Activated CD4-positive, alpha-beta memory T cell treated with anti-CD3 and anti-CD28 coated beads, Interleukin-2, amount 10 ng/mL, durations not matched to agents 7 days and 5 days (primary cell): ENCODE measurements at places on chromosomes 3 and 15. TPM values are rescaled to one million over a fixed set of nuclear protein-coding genes. Genes with fewer than 3 reads are reported as not detected.

DNA sequence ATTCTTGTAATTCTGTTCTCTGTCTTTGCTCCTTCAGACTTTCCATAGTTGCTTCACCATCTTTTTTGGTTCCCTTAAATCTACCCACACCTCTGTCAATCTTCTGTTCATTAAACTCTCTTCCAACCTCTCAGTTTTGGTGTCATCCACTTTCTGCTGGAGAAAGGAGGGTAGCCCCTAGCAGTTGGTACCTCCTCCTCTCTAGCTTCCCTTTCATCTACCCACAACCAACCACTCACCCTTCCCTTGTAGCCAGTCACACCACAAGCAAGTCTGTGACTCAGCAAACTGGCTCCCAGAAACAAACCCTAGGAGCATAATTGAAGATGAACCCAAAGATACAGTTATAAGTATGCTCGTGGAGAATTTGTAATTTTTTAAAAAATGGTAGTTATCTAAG is 318.6 kb downstream of the FHIT start:
- no peak overlapping the region for H3K27ac ChIP-seq
- DNase-seq = no peak
- no peaks in the 10 kb centered on the region for H3K36me3 ChIP-seq
- H3K4me3 ChIP-seq = no peak overlapping the region

The C2CD4A gene
- total RNA-seq = 0.23 TPM

The MASP1 gene
- not detected for total RNA-seq

The TRH gene
- total RNA-seq = not detected

The PLSCR5 gene
- total RNA-seq = not detected

The GABRR3 gene
- not detected for total RNA-seq

GRCh38 chr3:184155644-184156521 is 706 bp downstream of the DVL3 start:
- H3K27ac ChIP-seq = peak overlapping the region; percentile 79
- no peaks in the 10 kb centered on the region for H3K27me3 ChIP-seq
- H3K36me3 ChIP-seq = peaks cover 4% of the 10 kb centered on the region
- peaks cover 29% of the 10 kb centered on the region for H3K4me1 ChIP-seq
- peak overlapping the region; percentile 93 for H3K4me3 ChIP-seq

GRCh38 chr3:133505813-133506212 is 67.7 kb upstream of the CDV3 start:
- no peaks in the 10 kb centered on the region for H3K36me3 ChIP-seq
- DNase-seq = no peak
- peaks cover 1% of the 10 kb centered on the region for H3K27me3 ChIP-seq
